Fibroblast of skin of right quadriceps (primary cell): ENCODE measurements at places on chromosomes 6 and 20.

GRCh38 chr20:9300080-9300479 lies 214.3 kb upstream of the LAMP5 start:
- no peak for DNase-seq

- peak; percentile 0 for DNase-seq
Observed at GRCh38 chr6:46653439-46654195, 842 bp downstream of the SLC25A27 start.

DNA sequence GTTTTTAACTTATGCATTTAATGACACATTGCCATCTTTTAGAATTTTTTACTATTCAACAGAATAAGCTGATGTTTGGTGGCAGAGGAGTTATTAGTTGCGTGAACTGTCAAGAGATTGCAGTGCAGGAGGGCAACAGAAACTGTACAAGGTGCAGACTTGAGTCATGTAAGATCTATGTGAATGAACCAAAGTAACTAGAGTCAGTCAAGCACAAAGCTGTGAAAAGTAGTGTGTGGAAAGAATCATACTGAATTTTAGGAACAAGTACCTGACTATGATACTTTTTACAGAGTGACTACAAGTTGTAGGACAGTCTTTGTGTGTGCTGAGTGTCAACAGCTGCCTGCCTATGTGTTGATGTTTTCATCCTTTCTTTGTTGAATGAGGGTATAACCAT lies 2.7 kb upstream of the C6orf163 start:
- DNase-seq = no peak

DNA sequence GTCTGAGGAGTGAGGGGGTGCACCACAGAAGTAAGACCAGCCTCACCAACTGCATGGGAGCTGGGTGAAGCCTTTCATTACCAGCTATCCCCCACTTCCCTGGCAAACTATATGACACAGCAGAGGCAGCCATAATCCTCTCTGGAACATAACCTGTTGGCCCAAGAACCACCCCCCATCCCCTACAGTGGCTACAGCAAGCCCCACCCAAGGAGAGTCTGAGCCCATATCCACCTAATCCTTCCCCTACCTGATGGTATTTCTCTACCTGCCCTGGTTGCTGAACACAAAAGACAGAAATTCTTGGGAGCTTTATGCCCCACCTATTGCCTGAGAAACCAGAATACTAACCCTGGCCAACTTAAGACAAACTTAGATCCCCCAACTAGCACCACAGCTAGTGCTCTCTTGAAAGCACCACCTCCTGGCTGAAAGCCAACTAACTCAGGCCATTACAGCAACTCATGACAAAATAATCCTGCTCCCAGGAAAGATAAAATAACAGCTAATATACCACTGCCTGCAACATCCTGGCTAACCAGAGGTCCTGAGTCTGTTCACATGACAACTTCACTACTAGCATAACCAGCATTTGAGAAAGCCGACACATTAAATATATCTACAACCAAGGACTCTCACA lies 11.2 kb downstream of the RNGTT start:
- peak; percentile 17 for DNase-seq

GRCh38 chr6:26607434-26608230 lies 10.9 kb downstream of the ABT1 start:
- DNase-seq = peak; percentile 54
